ENCODE measurements at places on chromosomes 2 and 18.

GRCh38 chr2:58769111-58769863 is 528.2 kb upstream of the FANCL start:
- peak; percentile 43 for DNase-seq

GRCh38 chr2:142930835-142931398 is 53.5 kb downstream of the KYNU start:
- peak; percentile 68 for DNase-seq

DNA sequence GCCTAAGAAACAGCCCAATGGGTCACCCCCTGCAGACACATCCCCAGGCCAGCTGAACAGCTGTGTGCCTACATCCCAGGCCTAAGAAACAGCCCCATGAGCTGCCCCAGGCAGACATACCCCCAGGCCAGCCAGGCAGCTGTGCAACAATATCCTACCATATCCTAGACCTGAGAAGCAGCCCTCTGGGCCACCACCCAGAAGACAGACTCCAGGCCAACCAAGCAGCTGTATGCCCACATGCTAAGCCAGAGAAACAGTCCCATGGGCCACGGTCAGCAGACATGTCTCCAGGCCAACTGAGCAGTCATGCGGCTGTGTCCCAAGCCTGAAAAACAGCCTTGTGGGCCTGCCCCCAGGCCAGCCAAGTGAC is 205.5 kb downstream of the ATAD2B start:
- no peak for DNase-seq

- no peak for DNase-seq
These were observed 100.1 kb downstream of the WDPCP start for GRCh38 chr2:63488118-63488713.

DNA sequence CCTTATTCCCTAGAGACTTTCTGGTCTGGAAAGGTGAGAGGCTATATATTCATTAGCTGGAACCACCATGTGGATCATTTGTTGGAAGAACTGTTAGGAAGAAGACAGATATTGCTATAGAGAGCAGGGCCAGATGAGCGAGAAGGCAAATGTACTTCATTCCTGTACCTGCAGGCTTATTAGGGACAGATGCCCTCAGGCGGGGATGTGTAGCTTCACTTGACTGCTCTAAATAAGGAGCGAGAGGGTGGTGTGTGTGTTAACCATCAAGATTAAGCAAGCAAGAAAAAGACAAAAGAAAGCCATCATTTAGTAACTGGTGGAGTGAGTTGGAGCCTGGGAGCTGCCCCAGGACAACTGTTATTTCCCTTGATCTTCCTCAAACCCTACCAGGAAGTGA is 36.4 kb downstream of the NEDD4L start:
- DNase-seq = no peak

DNA sequence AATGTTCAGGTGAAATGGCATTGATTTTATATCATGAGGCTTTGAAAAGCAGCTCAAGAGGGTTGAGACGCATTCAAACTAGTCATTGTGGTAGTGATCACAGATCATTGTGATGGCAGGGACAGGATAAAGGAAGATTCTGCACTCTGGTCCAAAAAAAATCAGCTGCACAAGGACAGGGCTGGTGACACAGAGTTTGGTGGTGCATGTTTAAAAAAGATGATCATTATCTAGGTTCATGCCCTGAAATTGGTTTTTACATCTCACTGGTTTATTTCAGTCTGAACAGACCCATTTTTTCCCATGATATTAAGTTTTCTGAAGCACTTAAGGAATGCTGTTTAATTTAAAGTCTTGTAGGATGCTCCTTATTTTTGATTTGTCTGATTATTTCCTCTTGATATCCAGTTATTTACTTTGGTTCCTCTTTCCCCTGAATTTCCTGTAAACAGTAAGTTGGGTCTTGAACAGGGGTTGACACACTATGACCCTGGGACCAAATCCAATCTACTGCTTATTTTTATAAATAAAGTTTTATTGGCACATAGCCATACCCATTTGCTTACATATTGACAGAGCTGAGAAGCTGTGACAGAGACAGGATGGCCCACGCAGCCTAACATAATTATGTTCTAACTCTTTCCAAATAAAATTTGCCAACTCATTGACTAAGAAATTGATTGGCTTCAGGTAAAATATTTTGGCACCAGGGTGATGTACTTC is 98.4 kb downstream of the UPP2 start:
- no peak for DNase-seq

- DNase-seq = no peak
These were observed 10.0 kb downstream of the PROC start for GRCh38 chr2:127428057-127428814.

DNA sequence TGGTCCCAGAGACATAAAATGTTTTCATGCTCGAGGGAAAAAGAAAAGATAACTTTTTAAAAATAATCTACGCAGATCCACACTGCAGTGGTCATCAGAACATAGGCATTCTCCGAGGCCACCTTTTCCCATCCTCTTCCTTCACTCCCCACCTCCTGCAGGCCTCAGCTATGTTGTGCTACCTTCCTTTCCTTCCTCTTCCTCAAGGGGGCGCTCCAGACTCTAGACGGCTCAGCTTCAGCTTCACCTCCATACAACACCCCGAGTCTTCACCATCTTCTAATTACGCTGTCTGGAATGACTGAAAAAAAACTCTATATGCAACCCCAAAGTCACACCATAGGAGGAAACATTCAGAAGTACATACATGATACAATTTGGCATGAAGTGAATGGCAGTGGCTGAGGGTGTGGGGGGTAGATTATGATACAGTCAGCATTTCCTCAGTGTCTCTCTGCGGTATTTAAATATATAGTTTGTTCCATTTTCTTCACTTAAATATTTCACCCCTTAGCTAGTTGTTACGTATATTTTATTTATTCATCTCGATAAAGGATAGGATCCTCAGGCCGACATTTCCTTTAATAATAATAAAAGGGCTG is 583.6 kb downstream of the IRS1 start:
- no peak for DNase-seq

GRCh38 chr2:173171321-173171720 is 95.7 kb downstream of the MAP3K20 start:
- no peak for DNase-seq

- DNase-seq = no peak
These were observed 47.9 kb downstream of the EPHA4 start for GRCh38 chr2:221524158-221524557.

DNA sequence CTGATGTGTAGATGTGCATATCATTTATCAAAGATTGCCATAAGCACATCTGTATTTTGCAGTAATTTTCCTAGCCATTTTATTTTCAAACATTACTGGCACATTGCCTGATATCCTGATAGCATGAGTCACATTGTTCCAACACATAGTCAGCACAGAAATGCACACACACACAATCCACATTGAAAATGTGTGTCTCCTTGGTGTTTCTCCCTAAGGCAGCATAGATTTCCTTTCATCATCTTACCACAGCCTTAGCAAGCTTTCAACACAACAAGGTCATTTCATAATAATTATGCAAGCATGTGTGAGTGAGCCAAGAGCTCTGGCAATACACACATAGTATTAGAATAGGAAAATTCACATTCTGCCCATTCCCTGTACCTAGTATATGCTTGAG is 245.4 kb upstream of the MEIS1 start:
- DNase-seq = no peak

DNA sequence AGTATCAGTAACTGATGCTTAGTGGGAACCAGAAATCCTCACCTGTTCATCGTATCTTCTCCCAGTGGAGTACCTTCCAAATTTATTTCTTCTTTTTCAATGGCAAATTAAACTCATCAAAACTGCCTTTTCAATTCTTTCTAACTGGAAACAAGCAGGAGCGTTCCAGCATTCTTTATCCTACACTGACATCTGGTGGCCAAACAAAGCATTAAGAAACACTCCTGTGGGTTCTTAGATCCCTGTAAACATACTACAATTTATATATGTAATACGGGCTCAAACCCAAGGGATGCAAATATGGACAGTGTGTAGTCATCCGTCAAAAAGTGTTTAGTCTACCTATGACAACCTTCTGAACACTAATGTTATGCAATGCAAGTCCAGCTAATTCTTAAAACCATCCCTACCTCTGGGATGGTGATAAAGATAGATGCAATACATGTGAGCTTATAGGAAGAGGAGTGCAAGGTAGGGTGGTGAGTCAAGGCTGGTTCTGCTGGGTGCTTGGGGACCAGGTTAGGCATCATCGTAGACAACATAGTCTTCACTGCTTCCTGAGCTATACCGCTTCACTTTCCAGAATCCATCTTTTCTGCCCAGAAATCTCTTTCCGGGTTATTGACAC is 375.0 kb downstream of the CTNNA2 start:
- DNase-seq = peak; percentile 69

- DNase-seq = no peak
These were observed 3.5 kb downstream of the WNT6 start for GRCh38 chr2:218863021-218863520.

- DNase-seq = no peak
These were observed 146.6 kb upstream of the FANCL start for GRCh38 chr2:58387701-58388100.

- DNase-seq = no peak
These were observed 450.1 kb downstream of the ANKRD30B start for GRCh38 chr18:15198116-15198389.

- no peak for DNase-seq
These were observed 7.0 kb upstream of the RPIA start for GRCh38 chr2:88684519-88684918.

DNA sequence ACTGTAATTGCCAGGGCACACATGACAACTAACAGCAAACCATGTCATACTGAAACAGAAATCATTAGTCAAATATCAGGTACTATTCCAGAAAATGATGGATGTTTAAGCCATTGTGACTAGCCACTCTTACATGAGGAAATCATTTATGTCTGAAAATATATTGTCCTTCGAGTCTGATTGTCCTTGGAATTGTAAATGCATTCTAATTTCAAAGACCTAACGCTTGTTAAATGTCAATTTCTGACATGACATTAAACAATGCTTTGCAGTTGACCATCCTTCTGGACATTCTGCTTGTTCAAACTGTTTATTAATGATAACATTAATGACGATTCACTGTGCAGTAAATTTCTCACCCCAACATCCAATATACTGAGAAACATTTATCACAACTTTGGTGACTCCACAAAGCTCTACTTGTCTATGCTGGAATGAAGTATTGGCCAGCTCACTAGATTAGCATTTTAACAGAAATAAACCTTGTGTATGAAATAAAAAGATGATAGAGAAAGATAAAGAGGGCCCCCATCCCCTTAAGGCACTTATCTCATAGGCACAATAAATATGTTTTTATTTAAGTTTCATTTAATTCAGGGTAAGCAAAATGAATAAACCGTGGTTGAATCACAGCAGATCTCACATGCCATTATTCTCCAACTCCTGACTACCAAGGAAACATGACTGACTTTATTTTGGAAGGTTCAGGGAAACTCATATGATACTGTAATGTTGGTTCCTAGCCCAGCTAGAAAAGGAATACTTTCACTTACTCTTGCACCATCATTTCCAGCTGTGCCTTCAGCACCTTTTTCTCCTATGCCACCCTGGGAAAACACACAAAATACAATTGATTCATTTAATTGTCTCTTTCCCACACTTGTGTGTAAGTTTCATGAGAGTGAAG is 82.3 kb downstream of the COL3A1 start:
- no peak for DNase-seq

- no peak for DNase-seq
These were observed 137.6 kb downstream of the COPS8 start for GRCh38 chr2:237223201-237223861.

DNA sequence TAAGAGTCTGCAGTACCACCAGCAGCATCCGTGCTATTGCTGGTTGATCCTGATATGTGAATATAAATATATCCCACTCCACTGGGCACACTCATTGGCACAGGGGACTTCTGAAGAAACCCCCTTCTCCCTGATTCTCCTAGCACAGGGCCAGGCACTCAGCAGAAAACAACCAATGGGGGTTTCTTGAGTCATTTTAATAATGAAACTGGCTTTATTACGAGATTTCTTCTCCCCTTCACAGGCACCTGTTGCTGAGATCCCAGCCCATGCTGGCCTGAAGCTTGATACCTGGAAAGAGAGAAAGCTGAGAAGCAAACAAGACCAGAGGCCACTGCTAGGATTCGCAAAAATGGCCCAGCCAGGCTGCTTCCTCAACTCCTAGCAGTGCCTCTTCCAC is 17.9 kb upstream of the CYRIA start:
- DNase-seq = no peak

- no peak for DNase-seq
These were observed 94.6 kb upstream of the SKOR2 start for GRCh38 chr18:47346016-47346415.

DNA sequence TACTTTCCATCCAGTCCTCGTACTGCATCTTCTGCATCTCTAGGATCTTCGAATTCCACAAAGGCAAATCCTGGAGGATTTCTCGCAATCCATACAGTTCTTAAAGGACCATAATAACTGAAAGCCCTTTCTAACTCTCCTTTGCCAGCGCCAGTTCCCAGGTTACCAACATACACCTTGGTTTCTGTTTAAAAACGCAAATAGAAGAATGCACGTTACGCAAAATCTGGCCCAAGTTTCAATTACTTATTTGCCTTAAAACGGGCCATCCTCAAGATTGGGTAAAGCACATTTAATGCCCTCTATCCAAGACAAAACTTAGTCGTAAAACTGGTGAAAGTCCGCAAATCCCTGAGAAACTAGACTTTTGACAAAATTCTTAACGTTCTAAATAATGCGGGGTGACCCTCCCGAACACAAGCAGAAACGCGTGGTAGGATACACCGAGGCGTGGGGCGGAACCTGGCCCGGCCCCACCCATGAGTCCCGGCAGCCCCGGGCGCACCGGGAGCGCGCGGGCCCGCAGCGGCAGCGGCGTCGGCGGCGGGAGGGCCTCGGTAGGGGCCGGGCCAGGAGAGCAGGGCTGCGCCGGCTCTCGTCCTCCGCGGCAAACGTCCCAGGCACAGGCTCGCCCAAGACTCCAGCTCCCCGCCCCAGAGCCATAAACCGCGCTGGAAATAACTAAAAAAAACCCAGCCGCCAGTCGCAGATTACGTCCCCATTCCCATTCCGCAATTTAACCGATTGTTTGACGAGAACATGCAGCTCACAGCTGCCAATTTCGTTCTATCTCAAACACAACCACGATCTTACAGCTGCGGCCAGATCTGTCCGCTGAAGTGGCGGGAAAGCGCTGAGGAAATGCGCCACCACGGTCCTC is 910 bp downstream of the SRSF7 start:
- no peak for DNase-seq

GRCh38 chr18:26336572-26336971 is 110.3 kb downstream of the TAF4B start:
- DNase-seq = no peak
